ENCODE measurements at places on chromosomes 12 and 14.
A peak's percentile ranks its signal among the peaks of the same experiment; 100 is the strongest.

GRCh38 chr12:20368114-20368650, at the start of gene PDE3A:
Gene PDE3A, plus strand, starts transcription at chr12:20368537. Its CDS starts 748 bp downstream, at chr12:20369285.
- peak; percentile 14 for DNase-seq

DNA sequence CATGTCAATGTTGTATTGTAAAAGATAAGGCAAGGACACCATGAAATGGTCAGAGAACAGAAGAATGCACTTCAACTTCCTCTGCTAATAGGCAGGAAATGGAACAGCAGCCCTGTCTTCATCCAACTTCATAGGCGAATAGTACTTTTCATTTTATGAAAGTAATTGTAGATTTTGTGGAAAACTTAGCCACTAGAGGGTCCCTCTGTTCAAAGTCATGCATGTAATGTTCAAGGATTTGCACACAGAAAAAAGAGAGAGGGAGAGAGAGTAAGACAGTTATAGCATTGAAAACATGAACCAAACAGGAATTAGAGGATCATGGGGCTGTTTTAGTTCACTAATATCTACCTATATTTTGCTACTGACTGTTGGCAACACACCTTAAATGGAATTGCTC, 172.2 kb downstream of the FLRT2 start:
- DNase-seq = no peak

DNA sequence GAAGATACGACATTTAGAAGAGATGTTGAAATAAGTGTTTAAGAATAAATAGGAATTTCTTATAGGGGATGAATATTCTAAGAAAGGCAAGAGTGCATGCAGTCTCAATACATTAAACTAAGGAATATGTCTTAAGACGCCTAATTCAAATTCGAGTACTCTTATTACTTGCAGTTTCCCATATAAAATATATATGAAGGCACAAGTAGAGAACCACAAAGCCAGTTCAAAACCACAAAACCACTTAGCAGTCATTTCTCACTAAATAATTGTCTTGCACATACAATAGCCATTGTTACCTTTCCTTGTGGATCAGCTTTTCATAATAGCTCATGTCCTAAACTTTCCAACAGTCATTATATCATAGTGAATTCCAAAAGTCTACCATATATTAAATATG, 91.0 kb upstream of the MON2 start:
- DNase-seq = peak; percentile 12

DNA sequence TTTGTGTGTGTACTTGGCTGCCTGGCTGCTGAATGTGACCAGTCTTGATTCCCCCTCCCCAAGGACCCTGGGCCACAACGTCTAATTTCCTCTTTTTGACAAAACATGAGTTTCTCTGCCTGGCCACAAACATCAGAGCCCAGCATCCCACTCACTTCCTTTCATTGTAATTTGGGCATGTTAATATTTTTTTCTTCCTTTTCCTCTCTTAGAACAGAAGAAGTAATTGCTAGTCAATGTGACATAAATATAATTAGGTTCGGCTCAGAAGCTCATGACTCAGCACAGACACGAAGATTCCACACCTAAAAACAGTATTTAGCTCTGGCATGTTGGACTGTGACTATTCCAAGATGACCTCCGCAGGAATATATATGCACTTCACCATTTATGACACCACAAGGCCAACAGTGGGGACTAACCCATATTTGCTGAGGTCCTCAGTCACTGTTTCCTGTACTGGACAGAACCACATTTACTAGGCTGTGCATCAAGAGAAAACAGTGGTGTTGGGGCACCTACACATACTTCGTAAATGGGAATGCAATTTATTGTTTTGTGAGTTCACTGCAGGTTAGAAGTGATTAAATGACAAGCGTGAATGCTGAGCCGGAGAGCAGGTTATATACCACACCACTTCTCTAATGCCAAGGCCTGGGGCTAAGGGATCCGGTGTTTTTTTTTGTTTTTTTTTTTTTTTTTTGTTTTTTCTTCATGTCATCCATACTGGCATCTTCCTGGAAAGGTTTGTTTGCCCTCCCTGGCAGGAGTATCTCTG, 4.2 kb downstream of the GSG1 start:
- DNase-seq = no peak

DNA sequence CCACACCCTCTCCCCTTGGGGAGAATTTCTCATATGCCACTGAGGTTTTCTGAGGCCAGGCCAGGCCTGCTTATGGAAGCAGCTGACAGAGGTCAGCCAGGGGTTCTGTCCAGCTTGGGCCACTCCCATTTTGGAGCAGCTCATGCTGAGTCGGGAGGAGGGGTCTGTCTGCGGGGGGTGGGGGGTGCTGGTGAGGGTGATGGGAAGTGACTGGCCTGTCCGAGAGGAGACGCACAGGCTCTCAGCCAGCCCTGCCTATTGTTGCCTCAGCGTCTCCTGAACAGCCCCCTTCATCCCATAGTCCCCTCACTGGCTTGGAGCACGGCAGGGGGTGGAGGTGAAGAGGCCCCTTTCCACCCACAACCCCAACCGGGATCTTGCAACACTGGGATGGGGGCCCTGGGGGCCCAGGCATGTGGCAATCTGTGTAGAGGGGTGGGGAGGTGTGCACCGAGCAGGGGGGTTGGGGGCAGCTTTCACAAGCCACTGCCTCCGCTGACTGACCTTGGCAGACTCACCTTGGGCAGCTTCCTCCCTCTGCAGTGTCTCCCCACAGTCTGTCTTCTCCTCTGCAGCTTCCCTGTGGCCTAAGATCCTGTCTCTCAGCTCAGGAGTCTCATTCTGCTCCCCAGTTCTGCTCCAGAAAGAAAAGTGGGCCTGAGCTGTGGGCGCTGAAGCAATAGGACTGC, 5.5 kb downstream of the CEBPE start:
- DNase-seq = no peak

GRCh38 chr12:9391815-9392214, 183.6 kb upstream of the PZP start:
- DNase-seq = peak; percentile 43

GRCh38 chr14:86015941-86016340, 486.0 kb downstream of the FLRT2 start:
- DNase-seq = no peak

DNA sequence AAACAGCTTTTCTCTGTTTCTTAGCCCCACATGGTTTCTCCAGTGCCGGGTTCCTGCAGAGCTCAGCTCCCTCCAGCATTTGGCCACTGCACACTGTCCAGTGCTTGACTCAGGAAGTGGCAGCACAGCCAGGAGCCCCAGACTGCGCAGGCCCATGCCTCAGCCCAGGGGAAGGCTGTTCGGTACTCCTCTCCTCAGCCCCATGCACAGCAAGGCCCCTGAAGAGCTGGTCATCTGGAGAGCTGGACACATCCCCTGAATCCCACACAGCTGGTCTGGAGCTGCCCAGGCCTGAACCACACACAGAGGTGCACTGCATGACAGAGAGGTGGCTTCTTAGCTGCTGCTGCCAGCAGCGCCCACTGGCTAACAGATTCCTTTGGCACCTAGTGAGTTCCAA, 48.3 kb downstream of the STAB2 start:
- no peak for DNase-seq

GRCh38 chr14:102943979-102944378, 21.5 kb downstream of the AMN start:
- DNase-seq = no peak

- DNase-seq = no peak
Measured at GRCh38 chr12:54719691-54720090, 71.5 kb upstream of the DCD start.

- DNase-seq = no peak
Measured at GRCh38 chr12:110301065-110301806, 20.2 kb downstream of the ATP2A2 start.

DNA sequence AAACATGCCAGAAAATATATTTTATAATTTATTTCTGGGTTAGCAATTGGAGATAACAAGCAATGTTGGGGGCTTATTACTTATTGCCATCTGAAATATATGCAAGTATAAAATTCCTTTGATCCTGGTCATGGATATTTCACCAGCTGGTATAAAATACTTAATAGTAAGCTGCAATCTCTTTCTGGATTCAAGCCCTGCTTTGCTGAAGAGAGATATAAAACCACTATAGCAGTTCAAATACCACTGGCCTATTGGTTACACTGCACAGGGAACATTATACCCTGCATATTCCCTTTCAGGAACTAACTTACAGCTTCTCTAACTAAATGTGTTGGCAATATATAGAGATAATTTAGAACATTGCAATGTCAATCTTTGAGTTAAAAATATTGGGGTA, 546.2 kb upstream of the ATP2B1 start:
- no peak for DNase-seq

DNA sequence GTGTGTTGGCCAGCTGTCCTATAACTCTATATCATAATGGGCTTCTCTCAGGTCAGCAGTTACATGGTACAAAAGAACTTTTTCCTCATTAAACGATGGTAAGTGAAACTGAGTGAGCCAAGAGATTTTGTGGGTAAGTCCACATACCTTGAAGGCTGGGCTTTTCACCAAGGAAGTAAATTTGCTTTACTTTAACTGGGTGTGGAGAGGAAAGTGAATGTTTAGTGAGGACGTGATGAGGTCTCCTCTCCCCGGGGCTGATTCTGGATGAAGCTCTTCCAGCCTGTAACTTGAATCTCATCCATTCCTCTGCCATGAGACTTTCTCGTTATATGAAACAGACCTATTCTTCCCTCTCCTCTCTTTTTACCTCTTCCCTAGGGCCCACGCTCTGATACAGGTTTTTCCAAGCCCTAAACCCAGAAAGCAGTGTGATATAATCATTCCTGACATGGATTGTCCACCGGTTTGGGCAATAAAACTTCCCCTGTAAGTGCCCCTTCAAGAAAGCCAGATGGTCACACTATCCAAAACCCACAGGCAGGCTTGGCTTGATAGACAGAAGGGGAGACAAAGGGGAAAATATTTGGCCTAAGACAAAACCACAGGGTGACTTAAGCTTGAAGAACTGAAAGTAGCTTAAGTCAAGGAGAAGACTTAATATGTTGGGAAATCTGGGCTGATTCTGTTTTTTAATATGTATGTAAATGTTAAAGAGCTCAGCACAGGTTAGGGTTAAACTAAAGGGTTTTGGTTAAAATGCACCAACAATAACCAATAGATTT, 50.3 kb downstream of the CIT start:
- DNase-seq = no peak

DNA sequence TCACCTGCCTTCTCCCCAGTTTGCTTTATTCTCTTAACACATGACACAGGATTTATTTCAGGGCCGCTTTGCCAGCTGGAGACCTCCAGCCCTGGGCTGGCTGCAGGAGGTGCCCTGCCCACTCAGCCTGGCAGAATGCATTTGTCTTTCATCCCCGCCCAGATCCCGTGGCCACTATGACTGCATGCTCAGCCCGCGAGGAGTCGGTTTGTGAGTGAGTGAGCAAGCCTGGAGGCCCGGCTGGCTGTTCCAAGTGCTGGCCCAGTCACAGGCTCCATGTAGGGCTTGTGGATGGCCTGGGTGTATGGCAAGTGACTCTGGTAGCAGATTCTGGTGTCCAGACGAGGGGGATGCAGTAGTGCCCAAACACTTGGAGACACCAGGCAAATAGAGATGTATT, 2.1 kb downstream of the TDP1 start:
- DNase-seq = no peak

DNA sequence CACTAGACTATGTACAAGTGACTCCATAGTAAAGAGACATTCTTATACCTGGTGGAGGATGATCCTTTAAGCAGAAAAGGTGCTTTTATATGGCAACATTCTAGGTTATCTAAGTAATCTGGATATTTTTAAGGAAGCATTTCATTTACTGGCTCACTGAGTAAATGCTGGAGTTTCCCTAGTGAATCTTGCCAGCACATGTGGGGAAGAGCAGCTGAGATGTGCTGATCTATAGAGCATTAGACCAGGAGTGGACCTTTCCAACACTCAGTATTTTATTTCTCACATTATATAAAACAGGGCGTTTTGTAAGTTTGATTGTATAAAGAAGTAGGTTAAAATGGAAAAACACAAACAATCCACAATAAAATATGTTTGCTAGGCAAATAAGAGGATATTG, 478.5 kb downstream of the ATP23 start:
- peak; percentile 66 for DNase-seq

DNA sequence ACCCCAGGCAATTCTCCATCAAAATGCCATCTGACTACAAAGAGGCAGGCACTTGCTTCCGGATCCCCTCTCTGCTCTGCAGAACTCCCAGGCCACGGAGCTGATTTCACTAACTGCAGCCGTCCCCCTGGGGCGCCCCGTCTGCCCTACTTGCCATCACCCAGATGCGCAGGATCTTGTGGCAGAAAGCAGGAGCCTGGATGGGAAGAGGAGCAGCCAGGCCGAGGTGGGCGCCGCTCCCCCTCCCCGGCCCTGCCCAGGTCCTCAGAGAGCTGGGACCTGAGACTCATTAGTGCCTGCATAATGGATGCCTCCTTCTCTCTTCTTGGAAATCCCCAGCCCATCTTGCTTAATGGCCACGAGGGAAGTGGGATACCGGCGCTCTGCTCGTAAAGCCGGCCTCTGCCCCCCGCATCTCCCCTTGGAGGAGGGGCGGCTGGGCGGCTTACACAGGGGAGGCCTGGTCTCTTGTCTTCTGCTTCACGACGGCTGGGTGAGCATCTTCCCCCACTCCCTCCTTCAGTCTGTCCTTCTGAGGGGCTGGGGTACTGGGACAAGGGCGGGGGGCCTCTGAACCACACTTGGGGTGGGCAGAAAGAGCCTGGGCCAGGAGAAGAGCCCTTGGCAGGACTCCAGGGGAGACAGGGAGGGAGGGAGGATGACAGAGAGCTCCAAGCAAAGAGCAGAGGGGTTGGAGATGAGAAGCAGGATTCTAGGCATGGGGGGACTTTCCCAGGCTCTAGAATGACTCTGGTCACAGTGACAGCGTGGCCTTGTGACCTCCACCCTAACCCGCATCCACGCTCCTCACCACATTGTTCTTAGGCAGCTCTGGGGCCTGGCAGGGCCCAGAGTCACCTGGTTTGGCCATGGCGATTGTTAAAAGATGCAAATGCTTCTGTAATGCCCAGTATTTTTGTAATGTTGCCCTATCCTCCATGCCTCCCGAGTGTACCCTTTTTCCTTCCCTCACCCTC, 19.4 kb upstream of the EML1 start:
- no peak for DNase-seq

DNA sequence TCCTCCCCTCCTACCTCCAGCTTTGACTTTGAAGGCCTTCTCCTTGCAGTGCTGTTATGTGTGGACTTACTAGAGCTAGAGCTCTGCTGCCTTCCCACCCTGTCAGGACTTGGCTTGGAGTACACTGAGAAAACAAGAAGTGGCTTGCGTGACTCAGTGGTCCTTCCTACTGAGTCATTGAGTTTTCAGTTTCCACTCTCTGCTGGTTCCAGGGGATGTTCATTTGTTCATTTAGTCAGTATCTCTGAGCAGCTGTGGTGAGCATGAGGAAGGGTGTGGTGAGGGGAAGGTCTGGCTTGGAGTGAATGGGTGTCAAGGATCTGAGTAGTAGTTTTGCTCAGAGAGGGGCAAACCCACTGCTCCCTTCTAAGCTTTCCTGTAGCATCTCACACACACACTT, 17.2 kb upstream of the ELK3 start:
- DNase-seq = peak; percentile 96

DNA sequence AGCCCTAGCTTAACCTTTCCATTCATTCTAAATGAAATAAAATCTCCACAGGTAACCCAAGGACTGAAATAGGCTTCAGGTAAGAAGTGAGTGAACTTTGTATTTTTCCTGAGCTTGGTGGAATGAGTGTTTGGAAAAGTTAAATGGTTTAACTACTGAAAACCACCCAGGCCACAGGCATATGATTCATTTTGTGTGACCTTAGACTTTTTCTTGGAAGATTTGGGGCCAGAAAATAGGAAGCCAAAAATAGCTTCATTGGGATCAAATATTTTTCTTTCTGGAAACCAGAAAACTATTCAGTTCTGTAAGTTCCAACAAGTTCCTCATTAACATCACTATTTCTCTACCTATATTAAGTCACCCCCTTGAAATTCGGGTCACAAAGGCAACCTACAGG, 212.6 kb downstream of the PCNX1 start:
- no peak for DNase-seq

Data from mammary epithelial cell (primary cell).